ENCODE measurements at places on chromosomes 12 and 14.

DNA sequence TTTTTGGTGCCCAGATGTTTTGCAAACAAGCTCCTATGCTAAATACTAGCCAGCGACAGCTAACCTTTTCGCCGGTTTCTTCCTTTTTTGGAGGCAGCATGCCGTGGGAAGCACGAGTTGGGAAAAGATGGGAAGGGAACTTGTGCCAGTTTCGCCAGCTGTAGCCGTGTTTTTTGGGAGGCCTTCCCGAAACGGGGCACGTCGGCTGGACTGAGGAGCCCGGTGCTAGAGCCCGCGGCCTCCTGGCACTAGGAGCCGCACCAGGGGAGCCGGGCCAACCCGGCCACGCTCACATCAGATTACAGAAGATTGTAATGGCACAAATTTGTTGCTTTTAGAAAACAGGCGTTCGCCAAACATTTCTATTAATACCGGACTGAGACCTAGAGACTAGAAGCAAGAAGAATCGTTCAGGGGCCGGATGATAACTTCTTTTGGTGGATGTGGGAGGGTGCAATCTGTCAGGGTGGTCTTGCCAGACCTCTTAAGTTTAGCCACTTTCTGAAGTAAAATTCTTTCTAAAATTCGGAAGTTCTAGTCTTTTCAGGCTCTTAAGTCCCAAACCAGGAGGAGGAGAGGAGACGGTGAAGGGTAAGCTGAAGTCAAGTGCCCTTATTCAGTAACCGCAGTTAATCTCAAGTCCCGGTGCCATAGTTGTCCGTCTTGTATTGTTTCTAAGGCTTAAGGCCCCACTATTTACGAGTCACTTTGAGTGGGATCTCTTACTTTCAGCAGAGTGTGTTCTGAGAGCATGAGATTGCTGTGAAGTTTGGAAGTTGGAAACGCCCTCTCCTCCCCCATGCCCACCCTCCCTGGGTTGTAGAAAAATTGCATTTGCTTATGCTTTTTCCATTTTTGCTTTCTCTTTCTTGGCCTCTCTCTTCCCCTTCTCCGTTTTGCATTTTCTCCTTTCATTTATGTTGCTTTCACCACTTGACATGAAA is 1.3 kb downstream of the RASSF3 start:
- no peak for DNase-seq

DNA sequence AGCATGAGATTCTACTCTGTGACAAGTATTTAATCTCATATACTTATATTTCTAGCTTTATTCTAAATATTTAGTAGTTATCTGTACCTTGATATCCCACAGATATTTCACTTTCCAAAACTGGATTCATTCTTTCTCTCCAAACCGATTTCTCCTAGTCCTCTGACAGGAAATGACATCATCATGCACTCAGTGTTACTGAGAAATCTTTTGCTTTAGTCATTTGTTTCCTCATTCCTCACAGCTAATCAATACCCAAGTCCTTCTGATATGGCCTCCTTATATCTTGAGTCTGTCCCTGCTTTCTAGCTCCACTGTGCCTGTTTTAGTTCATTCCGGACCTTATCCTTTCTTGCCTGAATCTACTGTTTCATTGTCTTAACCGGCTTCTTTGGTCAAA is 39.4 kb upstream of the E2F7 start:
- DNase-seq = no peak

DNA sequence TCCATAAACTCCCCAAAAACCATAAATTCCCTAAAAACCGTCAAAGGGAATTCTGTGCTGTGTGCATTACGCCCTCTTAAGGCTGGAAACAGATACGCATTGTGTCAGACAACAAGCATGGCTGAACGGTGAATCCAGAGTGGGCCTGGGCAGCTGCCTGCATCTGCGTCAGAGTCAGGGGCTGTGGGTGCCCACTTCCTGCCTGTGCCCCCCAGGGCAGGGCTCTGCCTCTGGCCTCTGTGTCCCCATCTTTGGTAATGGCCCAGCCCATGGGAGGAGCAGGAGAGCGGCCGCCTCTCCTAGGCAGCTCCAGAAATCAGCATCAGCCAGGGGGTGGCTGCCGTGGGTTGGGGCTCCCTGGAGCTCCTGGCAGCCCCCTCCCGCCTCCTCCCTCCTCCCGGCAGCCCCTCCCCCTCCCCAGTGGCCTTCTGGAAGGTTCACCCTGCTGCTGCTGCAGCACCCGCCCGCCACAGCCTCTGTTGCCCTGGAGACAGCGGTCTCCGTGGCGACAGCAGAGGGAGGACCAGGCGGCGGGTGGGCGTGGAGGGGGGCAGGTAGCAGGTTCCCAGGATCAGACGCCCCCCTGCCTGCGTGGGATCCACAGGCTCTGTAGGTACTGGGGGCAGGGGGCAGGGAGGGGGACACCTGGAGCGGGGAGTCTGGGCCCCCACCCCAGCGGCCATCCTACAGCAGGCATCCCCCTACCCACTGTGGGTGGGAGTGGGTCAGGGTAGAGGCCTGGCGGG is 5.9 kb downstream of the MMP17 start:
- no peak for DNase-seq

GRCh38 chr14:57533214-57533613 is 39.6 kb upstream of the CCDC198 start:
- no peak for DNase-seq

DNA sequence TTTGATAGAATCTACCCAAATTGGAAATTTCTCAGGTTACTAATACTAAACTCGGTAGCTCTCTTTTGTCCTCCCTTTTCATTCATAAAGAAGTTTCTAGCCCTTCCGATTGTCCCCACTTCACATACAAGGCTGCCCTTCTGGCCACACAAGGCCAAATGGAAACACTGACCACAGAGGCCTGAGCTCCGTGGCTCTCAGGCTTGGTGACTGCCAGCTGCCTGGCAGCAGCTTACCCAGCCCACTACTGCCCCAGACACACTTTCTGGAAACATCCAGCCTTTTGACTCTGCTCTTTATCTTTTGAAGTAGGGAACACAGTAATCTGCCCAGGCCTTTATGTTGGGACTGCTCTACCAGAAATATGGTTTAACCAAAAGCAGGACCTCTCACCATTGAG is 167.2 kb downstream of the GCH1 start:
- DNase-seq = no peak

DNA sequence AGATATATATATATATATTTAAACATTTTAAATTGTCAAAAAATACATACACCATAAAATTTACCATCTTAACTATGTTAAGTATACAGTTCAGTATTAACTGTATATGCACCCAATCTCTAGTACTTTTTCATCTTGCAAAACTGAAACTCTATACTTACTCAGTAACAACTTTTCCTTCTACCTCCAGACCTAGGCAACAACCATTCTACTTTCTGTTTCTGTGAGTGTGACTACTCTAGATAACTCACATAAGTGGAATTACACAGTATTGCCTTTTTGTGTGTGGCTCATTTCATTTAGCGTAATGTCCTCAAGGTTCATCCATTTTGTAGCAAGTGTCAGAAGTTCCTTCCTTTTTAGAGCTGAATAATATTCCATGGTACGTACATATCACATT is 8.2 kb downstream of the FAM234B start:
- DNase-seq = no peak

DNA sequence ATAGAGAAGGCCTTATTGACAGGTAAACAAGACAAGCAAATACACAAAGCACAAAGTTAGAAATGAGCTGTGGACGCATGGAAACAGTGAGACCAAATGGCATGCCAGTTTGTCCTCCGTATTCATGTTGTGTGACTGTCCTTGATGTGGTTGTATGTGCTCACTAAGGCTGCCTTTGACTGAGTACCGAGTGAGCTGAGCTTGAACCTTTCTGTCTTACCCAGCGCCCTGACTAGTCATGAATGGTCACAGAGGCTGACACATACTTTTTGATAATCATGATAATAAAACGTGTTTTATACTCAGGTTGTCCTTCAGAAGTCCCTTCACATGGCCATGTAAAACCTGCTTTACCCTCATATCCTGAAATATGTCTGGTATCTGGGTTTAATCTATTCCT is 553 bp upstream of the CATSPERB start:
- DNase-seq = no peak

GRCh38 chr14:106875503-106875902 is 1349.1 kb downstream of the TMEM121 start:
- DNase-seq = no peak

GRCh38 chr12:58931518-58931917 is 11.2 kb upstream of the LRIG3 start:
- no peak for DNase-seq

DNA sequence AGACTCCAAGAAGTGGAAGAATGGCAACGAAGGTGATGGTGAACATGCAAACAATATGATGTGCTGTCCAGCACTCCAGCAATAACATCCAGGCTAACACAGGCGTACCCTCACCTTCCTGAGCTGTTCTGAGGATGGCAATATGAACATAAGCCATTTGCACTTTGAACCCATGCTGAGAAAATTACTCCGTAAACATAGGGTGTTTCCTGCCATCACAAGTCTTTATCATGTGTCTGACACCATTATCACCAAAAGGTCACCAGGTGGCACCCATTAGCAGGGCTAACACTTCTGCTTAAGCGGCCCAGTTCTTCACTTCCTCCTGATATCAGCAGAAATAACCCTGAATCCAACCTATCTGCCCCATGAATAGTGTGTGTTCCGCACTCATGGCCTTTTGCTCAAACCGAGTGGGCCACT is 482.8 kb downstream of the MED13L start:
- no peak for DNase-seq

DNA sequence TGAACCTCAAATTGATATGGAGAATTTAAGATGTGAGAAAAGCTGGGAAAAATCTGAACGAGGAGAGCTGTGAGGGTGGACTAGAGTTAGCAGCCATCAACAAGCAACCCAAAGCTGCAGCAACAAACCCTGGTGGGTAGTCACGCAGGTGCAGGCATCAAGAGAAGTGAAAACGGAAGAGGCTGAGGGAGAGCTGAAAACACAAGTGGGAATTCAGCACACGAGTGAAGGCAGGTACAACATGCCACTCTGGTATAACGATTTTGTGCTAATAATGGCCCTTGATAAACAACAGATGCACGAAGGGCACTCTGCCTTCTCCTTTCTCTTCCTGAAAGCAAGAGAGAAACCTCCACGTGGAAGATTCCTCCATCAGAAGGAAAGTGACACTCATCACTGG is 11.5 kb downstream of the TCL1B start:
- DNase-seq = no peak

- DNase-seq = no peak
Measured at GRCh38 chr12:126791122-126791521, 1475.8 kb upstream of the TMEM132C start.

- DNase-seq = no peak
Measured at GRCh38 chr12:67855103-67855502, 134.1 kb upstream of the IFNG-AS1 start.

Measured in activated T-helper 2 cell treated with anti-CD3 and anti-CD28 coated beads, Interferon-gamma antibody, Interleukin-2, Interleukin-4, amounts not matched to agents 10 μg/mL and 5 μg/mL and 100 μg/mL, durations not matched to agents 14 hours and 24 hours and 36 hours (primary cell).